ENCODE measurements at places on chromosomes 11 and 22.

GRCh38 chr11:73306069-73306841 is 1.8 kb upstream of the ARHGEF17 start:
- no peak for DNase-seq

GRCh38 chr11:18065572-18065971 is 19.5 kb upstream of the TPH1 start:
- no peak for DNase-seq

DNA sequence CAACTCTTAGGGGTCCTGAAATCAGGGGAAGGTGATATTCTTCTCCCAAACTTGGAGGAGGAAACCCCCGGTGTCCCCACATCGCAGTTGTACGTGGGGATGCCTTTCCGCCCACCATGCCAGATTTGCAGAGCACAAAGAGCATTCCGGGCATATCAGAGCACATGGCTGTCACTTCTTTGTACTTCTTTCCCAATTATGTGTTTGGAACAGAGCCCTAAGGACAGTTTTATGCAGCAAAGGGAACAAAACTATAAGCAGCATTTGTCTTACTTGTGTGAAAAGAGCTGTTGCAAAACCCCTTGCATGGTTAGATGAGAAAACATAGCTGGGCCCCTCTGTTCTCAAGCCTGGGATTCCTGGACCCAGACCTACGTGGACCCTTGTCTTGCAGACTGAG is 41.2 kb downstream of the NTM start:
- no peak for DNase-seq

GRCh38 chr22:49627217-49628181 is 200.2 kb downstream of the BRD1 start:
- DNase-seq, result no peak

GRCh38 chr11:131544591-131544990 is 174.2 kb downstream of the NTM start:
- no peak for DNase-seq

DNA sequence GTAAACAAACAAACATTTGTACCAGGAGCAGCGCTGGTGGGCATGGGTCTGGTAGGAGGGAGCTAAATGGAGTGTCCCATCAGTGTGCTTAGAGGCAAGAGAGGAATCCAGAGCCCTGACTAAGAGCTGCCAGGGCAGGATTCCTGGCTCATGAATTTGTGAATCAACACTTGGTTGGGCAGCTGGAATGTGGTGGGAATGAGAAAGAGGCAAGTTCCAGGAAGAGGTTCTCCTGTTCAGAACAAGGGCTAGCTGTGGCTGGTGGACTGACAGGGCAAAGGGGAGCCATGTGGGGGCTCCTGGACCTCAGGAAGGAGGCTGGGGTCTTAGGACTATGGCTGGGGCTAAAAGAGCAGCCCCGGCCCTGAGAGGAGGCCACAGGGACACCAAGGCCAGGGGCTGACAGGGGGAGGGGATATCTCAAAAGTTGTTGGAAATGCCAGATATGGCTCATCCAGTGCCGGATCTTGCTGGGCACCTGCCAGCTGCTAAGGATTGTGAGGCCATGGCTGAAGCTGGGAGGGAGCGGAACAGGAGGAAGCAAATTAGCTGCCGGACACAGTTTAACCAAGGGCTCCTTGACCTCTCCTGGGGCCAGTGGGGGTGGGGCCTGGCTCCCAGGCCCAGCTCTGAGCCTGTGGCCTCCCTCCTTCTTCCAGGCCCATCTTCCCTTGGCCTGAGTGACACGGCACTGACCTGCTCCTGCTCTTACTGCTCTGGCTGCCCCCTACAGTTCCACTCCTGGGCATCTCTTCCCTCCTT is 14.6 kb upstream of the P2RY6 start:
- DNase-seq, result no peak

GRCh38 chr11:95414217-95414616 is 183.2 kb upstream of the SESN3 start:
- no peak for DNase-seq

Data from cortex of kidney (tissue), 1 donor.